ENCODE measurements at places on chromosomes 3 and 15.

- no peak for DNase-seq
Measured at GRCh38 chr3:10628891-10629670, 123.7 kb upstream of the ATP2B2 start.

GRCh38 chr3:72078676-72079368, 293.9 kb upstream of the PROK2 start:
- DNase-seq: no peak

DNA sequence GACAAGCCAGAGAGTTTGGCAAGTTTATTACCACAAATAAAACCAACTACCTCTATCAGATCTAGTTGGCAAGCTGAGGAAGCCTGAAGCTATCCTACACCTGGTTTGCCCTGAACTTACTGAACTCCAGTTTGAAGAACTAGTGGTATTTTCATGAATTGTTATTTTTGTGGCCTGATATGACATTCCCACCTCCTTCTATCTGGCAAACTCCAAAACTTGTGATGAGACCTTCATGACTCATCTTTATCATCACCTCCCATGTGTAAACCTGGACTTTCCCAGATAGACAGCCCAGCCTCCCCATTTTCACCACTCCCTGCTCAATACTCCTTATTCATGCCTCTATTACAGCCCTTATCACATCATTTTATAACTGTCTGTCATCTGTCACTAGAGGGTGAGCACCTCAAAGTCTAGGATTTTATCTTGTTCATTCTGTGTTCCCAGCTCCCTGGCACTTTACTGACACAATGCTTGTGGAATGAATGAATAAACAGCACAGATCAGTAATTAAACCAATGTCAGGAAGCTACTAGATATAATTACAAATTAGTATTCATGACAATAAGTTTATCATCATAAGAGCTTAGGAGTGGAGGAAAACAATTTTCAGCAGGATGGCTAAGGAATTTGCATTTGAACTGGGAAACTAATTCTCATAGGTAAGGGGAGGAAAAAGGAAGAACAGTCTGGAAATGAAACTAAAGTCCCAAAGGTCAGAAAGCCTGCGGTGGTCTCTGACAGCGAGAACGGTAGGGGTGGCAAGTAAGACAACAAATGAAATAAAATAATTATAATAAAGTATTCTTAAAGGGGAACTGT, 13.2 kb upstream of the TRANK1 start:
- DNase-seq: no peak

- no peak for DNase-seq
Measured at GRCh38 chr15:77840991-77841775, 208.5 kb upstream of the LINGO1 start.

DNA sequence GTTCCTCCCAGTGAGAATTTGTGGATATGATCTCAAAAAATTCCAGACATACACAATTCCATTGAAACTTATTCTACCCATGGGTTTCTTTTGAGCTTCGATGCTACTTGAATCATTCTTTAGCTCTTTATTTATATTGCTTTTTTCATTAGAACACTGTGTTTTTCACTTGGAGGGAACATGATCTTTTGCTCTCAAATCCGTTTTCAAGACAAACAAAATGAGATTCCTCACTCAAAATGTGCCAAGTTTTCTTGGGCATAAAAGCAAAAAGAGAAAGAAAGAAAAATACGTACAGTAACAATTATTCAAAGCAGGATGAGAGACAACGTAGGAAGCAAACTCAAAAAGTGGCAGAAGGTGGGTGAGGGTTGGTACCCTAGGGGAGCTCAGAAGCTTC, 118.8 kb upstream of the PDZRN3 start:
- no peak for DNase-seq

DNA sequence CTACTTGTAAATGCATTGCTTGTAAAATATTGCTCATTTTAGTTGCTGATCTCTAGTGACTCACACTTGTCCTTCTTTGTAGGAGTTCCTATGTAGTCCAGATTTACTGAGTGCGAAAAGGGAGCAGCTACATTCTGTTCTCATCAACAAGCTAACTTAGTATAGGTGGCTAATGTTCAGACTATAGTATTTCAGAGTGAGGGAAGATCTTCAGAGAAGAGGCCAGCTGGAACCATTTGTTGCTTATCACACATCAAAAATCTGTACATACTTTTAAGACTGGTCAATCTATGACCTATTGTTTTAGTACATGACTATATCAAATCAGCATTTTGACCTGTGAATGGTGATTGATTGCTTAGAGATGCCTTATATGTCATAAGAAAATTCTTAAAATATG, 71.3 kb upstream of the THSD4 start:
- DNase-seq: no peak

DNA sequence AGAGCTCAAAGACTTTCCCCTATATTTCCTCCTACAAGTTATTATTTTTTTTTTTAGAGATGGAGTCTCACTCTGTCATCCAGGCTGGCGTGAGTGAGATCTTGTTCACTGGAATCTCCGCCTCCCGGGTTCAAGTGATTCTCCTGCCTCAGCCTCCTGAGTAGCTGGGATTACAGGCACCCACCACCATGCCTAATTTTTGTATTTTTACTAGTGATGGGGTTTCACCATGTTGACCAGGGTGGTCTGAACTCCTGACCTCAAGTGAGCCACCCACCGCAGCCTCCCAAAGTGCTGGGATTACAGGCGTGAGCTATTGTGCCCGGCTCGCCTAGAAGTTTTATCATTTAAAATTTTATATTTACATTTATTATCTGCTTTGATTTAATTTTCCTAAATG, 5.9 kb downstream of the AKAP13 start:
- DNase-seq: no peak

Measured in activated T-cell treated with anti-CD3 and anti-CD28 coated beads for 1 hour (primary cell).